ENCODE measurements at places on chromosomes 5 and 9.
A peak's percentile ranks its signal among the peaks of the same experiment; 100 is the strongest.

GRCh38 chr5:128349044-128349858 lies 188.8 kb downstream of the FBN2 start:
- DNase-seq, result no peak

DNA sequence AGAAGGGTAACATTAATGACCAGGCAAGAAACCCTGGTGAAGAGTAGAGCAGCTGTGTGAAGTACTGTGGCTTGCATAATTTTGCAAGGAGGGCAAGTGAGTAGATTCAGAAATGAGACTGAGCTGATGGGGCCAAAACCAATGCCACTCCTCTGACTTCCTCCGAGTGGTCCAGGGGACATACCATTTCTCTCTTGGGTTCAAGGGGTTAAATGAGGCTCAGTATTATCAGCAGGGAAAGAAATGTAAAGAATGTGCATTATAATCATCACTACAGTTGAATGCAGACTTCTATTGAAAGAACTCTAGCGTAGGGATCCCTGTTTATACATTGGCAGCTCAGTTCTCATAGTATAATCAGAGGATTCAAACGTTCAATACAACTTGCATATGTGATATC lies 9.9 kb downstream of the POLR3G start:
- DNase-seq, result no peak

GRCh38 chr9:108395421-108395820 lies 460.4 kb downstream of the ACTL7B start:
- DNase-seq, result no peak

- peak; percentile 66 for DNase-seq
These were observed 1.4 kb upstream of the ANKRD33B start for GRCh38 chr5:10562201-10563109.

- no peak for DNase-seq
These were observed 159.1 kb upstream of the PPP2R2B start for GRCh38 chr5:147037515-147038205.

- no peak for DNase-seq
These were observed 76.6 kb downstream of the CD180 start for GRCh38 chr5:67120032-67120431.
